ENCODE measurements at places on chromosomes 16 and 17. TPM values are rescaled to one million over a fixed set of nuclear protein-coding genes. Genes with fewer than 3 reads are reported as not detected.

Gene ALDH3A1
- total RNA-seq: 2.8 TPM

Gene TPSB2
- total RNA-seq: 14.9 TPM

Gene RNF222
- total RNA-seq: not detected

Gene ABCC11
- 0.66 TPM for total RNA-seq

Gene FBXW10
- total RNA-seq: not detected

Gene RND2
- total RNA-seq: 0.28 TPM

Gene CD300E
- not detected for total RNA-seq

Gene SSTR5
- total RNA-seq: not detected

Gene NGFR
- total RNA-seq: 1.5 TPM

Gene KRTAP2-2
- total RNA-seq: not detected

Gene CD7
- not detected for total RNA-seq

Gene NPIPA5
- total RNA-seq: 15.0 TPM

Gene KRT31
- total RNA-seq: not detected

Gene CCL18
- total RNA-seq: 3.3 TPM

Gene DNAH3
- total RNA-seq: 6.6 TPM

Gene PLA2G10
- total RNA-seq: 5.8 TPM

Gene TP53TG3
- total RNA-seq: not detected

Gene CACNG3
- not detected for total RNA-seq

Gene PPM1E
- not detected for total RNA-seq

Gene CBFA2T3
- total RNA-seq: 8.7 TPM

Gene TMEM238L
- total RNA-seq: 22.3 TPM

Gene ZNF174
- total RNA-seq: 19.8 TPM

Gene KCNJ18
- total RNA-seq: not detected

Gene SHCBP1
- total RNA-seq: not detected

Gene STH
- total RNA-seq: not detected

Gene CCL14
- total RNA-seq: 6.8 TPM

Gene MOSMO
- 10.5 TPM for total RNA-seq

Gene GP1BA
- not detected for total RNA-seq

Gene SLFN14
- not detected for total RNA-seq

Gene TEKT1
- not detected for total RNA-seq

Gene FOXN1
- total RNA-seq: not detected

Gene VKORC1
- 66.3 TPM for total RNA-seq

Gene TMEM220
- total RNA-seq: 14.6 TPM

Gene COX4I1
- 377 TPM for total RNA-seq

Gene EME1
- total RNA-seq: 0.53 TPM

Measured in Peyer's patch (tissue), 4 donors.